ENCODE measurements at places on chromosomes 1 and 21.

DNA sequence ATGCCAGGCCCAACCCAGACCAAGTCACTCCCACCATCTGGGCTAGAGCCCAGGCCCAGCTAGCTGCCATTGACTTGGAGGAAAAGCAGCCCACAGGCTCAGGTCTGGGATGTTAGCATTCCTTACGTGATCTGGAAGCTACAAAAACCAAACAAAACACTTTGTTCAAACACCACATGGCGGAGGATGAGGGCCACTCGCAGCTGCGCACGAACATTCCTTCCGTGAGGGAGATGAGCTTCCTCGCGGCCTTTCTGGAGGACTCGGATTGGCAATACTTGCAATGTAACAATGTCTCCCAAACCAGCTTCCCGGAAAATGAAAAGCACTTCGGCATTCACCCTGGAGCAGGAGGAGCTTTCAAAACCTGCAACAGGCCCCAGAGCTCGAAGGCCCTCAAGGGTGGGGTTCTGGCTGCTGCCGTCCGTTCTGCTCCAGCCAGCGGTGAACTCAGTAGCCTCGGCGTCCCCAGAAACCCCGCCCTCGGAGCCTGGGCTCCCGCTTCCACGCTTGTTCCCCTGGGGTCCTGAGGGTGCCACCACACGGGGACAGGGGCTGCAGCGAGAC, 40.5 kb downstream of the COL6A1 start:
- no peak for DNase-seq

GRCh38 chr1:197909384-197909783, 7.0 kb downstream of the C1orf53 start:
- no peak for DNase-seq

DNA sequence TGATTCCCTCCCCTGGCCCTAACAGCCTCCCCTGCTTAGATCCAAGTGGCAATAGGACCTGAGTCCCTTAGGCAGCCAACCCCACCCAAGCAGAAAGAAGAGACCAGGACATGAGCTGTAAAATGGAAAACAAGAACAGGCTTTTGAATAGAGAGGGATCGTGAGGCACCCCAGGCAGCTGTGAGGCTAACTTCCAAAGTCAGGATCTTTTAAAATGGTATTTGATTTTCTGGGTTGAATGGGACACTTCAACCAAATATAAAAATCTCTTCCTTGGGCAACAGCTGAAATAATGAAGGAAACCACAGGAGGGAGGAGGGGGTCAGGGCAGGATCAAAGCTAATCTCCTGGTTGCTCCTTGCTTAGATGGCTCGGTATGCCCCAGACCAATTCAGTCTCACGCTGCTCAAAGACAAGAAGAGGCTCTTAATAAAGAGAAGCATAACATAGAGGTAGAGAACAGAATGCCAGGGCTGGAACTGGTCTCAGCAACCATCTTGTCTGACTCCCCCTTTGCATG, 28.6 kb upstream of the AVPR1B start:
- DNase-seq = no peak

GRCh38 chr1:169835647-169836046, 40.9 kb upstream of the METTL18 start:
- DNase-seq = no peak

- DNase-seq = no peak
These were observed 301.8 kb upstream of the DUSP10 start for GRCh38 chr1:222043444-222044292.

GRCh38 chr1:157803851-157804250, 16.1 kb downstream of the FCRL1 start:
- peak; percentile 34 for DNase-seq

GRCh38 chr1:160626509-160627342, 20.1 kb downstream of the SLAMF1 start:
- DNase-seq = no peak

- DNase-seq = no peak
These were observed 7.2 kb downstream of the THEMIS2 start for GRCh38 chr1:27879374-27880082.

GRCh38 chr1:8340448-8340847, 22.5 kb downstream of the SLC45A1 start:
- no peak for DNase-seq

DNA sequence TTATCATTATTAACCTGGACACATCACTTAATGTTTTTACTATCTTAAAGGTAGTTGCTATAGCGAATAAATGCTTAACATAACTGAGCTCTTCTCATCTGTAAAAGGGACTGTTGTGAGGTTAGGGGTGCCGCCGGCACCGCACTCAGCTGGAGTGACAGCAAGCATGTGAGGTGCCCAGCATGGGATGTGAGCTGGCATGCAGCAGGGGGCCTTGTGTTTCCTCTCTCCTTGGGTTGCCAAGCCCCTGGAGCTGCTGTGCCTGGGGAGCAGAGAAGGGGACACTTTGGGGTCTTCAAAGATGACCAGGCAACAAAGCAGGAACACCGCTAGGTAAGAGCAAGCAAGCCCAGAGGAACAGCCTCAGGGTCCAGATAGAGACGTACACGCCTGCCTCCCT, 2.1 kb upstream of the ZC3H12A start:
- DNase-seq = no peak

- no peak for DNase-seq
These were observed 1.3 kb downstream of the COL24A1 start for GRCh38 chr1:86155051-86155806.

Measured in inflammatory macrophage treated with lipopolysaccharide for 1 hour (primary cell).